ENCODE measurements at places on chromosomes 4 and X.

- DNase-seq: no peak
Measured at GRCh38 chr4:6771229-6771671, 11.3 kb upstream of the KIAA0232 start.

DNA sequence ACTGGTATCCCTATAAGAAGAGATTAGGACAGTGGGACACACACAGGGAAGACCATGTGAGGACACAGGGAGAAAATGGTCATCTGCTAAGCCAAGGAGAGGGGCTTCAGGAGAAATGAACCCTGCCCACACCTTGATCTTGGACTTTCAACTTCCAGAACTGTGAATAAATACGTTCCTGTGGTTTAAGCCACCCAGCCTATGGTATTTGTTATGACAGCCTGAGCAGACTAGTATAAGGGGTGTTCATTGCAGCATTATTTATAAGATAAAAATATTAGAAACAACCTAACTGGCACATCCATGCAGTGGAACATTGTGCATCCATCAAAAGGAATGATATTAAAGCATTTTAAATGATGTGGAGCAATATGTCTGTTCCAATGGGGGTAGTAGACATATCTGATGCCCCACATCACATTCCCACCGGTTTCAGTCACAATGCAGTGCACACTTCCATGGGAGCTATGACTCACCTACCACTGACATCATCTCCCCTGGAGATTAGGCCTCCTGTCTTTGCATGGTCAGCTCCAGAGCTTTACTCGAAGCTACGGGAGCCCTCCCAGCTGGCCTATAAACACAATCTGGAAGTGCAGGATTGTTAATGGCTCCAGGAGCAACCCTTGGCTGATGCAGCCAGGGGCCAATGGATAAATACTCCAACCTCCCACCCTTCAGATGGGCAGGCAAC, 38.9 kb upstream of the MAMLD1 start:
- DNase-seq: no peak

- DNase-seq: no peak
Measured at GRCh38 chr4:126799971-126800574, 832.7 kb upstream of the INTU start.

- no peak for DNase-seq
Measured at GRCh38 chr4:87497159-87497558, 32.0 kb downstream of the SPARCL1 start.

DNA sequence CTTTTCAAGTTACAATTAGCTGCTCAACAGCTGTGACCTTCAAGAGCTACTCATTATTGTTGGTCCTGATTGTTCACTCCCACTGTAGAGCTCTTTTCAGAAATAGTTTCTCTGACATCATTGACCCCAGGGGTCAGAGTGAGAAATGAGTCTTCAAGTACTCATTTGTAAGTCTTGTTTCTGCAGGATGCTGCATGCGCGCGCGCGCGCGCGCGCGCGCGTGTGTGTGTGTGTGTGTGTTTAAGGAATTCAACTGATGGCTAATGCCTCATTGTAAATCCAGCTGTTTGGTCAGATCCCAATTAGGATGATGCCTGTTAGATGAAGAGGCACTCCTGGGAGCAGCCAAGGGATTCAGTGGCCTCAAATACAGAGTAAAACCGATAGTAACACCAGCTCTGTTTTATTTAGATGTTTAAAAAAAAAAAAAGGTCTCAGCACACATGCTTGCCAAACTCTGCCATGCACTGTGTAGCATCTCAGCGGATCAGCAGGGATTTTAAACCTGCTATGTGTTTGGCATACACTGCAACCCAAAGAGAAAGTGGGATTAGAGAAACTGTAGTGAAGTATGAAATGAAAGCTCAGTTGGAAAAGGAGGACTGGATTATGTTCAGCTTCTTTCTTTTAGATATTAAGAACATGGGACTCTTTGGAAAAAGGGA, 332.3 kb downstream of the ADGRL3 start:
- DNase-seq: no peak

GRCh38 chr4:187814737-187815465, 180.7 kb upstream of the ZFP42 start:
- DNase-seq: no peak

DNA sequence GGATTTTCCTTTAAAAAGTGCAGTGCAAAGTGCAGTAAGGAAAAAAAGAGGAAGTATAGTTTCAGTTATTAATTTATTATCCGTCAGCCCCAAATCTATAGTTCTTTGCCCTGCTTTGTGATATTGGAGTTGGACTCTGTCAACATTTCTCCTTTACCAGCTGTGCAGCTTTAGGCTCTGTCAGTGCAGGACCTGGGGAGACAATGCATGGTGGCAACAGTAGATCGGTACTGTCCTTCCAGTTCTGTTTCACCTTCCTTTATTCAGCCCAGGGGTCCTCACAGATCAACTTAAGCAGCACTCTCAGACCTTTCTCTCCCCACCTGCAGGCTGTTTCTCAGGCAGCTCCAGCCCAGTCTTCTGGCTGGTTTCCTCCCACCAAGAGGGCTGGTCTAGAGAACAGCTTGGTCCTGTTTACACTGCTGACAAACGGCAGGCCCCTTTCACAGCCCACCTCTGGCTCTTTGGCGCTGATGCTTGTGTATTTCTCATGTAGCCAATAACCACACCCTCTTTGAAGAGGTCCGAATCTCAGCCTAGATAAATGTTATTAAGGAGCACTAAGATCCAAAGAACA, 71.6 kb downstream of the MCUB start:
- DNase-seq: peak; percentile 43

GRCh38 chr4:81659051-81659450, 187.3 kb upstream of the RASGEF1B start:
- no peak for DNase-seq

DNA sequence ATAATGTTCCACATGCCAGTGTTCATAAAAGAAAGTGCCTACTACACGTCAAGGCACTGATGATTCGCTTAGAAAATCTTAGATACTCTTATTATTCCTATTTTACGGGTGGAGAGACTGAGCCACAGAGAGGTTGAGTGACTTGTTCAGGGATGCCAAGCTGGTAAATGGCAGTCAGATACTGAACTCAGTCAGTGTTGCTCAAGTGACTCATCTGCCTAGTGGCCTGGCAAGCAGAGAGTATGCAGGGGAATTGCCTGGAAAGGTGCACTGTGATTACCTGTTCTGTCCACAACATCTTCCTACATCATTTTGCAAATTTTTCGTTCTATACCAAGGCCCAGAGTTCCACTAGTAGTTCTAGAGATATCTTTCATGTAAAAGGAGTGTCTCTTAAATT, 68.4 kb downstream of the RAPGEF2 start:
- no peak for DNase-seq

DNA sequence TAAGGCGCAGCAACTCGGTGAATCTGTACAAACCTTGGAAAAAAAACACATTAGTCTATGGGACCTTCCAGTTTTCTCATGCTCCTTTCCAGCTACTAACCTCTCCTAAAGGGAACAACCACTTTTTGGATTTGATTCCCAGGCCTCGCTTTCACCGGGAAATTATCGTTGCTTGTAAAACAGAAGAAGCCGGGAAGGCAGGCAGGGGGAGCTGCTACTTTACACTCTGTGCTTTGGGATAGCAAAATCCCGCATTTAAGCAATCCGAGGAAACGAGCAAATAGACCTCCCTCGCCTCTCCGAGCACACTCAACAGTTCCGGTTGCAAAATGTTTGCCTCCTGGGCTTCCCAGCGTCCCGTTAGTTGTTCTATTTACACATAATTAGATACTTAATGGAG, 1.2 kb downstream of the CD38 start:
- DNase-seq: peak; percentile 35

- peak; percentile 58 for DNase-seq
Measured at GRCh38 chrX:104343428-104344129, 88.8 kb upstream of the ESX1 start.

GRCh38 chr4:132124624-132124974, 1024.5 kb upstream of the PCDH10 start:
- DNase-seq: no peak

DNA sequence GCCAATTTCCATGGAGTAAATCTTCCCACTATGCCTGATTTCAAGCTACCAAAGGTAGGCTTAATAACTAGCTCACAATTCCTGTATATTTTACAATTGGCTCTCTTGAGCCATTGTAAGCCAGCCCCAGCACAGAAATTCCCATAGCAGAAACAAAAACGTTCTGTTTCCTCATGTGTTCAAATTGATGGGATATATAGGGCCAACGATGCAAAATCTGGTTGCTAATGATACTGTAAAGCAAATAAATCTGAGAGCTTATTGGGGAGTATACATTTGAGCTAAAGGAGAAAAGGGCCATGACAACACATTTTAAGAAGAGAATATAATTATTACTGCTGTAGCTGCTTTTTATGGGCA, 267.1 kb upstream of the FTHL17 start:
- DNase-seq: no peak

DNA sequence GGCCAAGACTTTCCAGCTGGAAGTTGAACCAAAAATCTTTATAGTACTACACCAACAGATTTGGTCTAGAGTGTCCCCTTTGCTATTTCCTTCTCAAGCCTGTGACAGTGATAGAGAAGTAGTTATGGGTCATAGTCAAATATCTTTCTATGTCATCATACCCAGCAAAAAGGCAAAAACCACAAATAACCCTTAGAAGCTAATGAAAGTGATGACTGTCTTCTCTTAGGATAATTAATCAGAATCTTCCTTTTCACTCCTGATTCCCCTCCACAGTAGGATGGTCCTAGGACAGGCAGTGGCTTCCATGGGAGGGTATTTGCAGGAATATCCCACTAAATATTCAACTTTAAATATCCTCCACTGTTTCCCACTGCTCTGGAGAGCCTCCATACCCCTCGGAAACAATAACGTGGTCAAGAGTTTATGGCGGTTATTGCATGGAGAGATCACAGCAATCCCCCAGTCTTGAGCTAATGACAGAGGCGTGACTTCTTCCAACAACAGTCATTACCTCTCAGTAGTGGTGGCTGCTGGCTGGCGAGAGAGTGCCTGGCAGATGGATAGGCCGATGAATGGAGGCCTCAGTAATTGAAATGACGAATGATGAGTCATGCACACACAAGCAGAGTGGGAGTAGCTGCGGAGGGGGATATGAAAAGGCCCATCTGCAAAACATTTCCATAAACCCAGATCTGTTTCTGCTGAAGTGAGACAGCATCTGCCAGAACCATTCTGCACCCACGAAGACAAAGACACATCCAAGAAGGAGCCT, 154.9 kb downstream of the STK32B start:
- no peak for DNase-seq

GRCh38 chrX:48802905-48803200, 986 bp downstream of the HDAC6 start:
- no peak for DNase-seq

- no peak for DNase-seq
Measured at GRCh38 chr4:86544310-86544966, 49.7 kb upstream of the PTPN13 start.

DNA sequence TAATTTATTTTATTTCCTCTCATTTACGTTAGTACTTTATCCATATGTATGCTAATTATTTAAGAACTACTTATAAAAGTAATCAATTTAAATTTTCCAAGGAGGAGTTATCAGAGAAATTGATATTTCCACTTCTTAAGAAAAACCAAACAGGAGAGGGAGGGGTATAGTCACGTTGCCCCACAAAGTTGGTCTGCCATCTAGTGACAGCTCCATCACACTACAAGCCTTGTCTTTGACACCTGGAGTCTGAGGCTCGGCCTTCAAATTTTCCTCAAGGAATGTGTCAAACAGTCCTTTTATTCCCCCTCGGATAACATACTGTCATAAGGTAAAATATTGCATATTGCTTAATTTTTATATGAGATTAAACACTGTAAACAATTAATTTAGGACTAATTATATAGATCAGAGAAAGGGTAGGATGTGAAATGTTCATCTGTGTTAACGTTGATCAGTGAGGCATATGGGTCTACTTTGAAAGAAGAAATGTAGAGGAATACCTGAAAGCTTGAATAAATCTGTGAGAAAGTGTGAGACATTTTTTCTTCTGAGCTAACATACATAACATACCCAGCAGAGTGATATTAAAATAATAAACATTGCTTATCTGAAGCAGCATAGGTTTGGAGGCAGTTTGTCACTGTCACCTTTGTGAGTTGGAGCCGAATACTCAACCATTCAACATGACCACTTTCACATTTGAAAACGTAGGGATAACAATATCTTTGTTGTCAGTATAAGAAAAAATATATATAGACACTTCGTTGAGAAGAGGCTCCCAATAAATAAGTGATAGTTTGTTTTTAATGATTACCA, 114.4 kb downstream of the GLRA3 start:
- DNase-seq: peak; percentile 30

- DNase-seq: no peak
Measured at GRCh38 chr4:891747-892146, 40.4 kb downstream of the GAK start.

- DNase-seq: no peak
Measured at GRCh38 chr4:76720121-76720520, 177.8 kb downstream of the SOWAHB start.

DNA sequence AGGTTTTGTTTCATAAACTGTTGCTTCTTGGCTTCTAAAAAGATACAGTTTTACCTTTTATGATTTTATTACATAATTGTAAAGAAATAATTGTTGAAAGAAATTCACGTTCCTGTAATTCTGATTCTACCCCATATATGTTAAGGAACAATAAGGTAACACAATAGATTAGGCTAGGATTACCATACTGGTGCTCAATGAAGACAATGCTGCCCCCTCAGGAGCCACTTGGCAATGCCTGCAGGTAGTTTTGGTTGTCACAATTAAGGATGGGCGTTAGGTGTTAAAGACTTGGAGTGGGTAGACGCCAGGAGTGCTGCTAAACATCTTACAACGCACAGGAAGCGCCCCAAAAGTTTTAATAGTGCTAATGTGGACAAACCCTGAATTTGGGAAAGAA, 133.2 kb downstream of the NLGN4X start:
- no peak for DNase-seq

DNA sequence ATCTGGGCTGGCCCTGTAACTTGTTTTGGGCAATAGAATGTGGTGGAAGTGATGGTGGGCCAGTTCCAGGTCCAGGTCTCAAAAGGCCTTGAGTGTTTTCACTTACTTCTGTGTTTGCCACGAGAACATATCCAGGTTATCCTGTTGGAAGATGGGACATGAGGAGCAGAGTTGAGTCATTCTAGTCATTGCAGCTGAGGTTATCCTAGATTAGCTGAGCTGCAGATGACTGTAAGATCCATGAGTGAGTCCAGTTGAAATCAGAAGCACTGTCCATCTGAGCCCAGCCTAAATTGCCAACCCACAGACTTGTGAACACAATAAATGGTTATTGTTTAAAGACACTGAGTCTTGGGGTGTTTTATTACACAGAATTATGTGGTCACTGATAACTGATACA, 45.3 kb upstream of the RPS6KA3 start:
- no peak for DNase-seq

DNA sequence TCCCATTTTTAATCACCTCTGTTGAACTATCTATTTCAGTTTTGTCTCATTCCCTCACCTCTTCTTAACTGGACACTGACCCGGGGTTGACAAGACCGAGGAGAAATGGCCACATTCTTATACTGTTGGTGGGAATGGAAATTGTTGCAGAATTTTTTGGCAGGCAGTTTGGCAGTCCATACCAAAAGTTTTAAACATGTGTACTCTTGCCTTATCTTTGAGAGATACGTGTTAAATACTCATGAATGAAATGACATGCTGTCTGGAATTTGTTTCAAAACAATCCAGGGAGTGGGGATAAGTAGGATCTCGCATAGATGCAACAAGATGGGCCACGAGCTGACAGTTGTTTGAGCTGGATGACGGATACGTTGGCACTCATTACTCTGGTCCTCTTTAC, 12.1 kb downstream of the FGFBP1 start:
- no peak for DNase-seq

Measured in NCI-H2081 (cell line).